ENCODE measurements at places on chromosomes 4 and X. TPM values are rescaled to one million over a fixed set of nuclear protein-coding genes. Genes with fewer than 3 reads are reported as not detected.

TSPAN6 gene
- not detected for total RNA-seq

HSPA4L gene
- total RNA-seq = 0.80 TPM

CT45A5 gene
- total RNA-seq = 0.23 TPM

AMOT gene
- 2.3 TPM for total RNA-seq
